ENCODE measurements at places on chromosomes 2 and 18.

GRCh38 chr2:47917276-47917961 is 11.1 kb upstream of the FBXO11 start:
- DNase-seq, result no peak

GRCh38 chr2:75808793-75809535 is 98.2 kb upstream of the GCFC2 start:
- DNase-seq, result no peak

DNA sequence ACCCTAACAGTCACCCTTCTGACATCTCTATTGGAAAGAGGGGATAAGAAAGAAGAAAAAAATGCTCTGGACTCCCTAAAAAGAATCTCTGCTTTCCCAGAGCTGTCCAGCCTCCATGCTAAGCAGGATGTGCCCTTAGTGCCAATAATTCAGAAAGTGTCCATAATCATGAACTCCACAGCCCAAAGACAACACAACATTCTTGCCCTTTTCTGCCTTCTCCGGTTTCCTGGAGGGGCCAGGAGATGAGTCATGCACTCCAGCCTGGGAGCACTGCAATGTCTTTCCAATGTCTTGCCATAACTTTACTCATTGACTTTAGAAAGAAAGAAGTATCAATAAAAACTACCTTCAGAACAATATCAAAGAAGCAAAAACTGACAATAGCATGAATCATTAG is 44.0 kb downstream of the KLF7 start:
- no peak for DNase-seq

DNA sequence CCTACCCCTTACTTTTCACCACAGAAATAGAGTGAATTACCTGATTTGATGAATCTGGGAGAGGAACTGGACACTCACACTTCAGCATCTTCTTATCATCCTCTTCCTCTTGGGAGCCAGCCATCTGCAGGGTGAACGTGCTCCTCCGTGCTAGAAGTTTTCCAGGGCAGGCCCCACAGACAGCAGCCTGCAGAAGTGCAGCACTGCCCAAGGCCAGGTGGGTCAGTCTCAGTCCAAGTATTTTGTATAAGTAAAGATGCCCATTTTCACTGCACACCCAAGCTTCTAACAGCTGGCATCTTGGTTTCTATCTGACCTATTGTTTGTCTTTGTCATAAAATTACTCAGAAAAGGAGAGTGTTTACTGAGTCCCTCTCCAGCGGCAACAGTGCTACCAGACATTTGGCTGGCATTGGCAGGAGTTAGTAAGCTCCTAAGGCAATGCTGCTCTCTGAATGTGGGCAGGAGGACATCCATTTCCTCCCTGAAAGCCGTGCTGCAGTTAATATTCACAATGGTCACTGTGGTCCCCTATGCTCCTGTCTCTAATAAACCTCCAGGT is 222.6 kb upstream of the CTAGE1 start:
- DNase-seq, result no peak

- DNase-seq, result no peak
These were observed 44.0 kb upstream of the CD28 start for GRCh38 chr2:203662487-203662886.

DNA sequence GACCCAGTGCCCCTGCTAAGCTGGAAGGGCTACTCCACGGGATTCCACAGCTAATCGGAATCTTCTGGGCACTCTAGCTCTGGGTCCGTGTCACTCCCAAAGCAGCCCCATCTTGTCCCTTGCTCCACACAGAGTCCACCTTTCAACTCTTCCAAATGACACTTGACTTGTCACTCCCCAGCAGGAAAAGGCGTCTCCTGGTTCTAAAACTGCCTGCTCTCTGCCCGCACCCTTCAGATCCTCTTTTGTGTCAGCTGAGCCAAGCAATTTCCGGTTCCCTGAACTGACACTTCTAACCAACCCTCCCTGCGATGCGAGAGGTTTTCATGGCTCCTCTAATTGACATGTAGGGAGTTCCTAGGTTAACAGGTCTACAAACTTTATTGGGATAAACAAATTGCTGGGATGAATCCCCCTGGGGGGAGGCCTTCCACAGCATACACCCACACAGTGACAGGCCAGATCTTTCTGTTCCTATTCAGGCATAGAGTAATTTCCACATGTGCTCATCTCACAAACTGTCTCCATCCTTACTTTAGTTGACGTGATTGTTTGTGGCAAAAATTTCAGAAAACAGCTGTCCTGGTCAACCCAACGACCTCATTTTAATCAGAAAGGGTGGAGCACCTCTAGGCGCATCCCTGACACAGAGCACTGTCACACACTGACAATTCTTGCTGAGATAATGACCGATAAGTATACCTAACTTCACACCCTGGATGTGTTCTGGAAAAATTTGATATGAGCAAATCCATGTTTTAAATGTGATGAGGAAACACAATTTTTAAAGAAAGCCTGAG is 104.9 kb downstream of the RBMS1 start:
- no peak for DNase-seq

GRCh38 chr18:34158881-34159690 is 65.6 kb downstream of the NOL4 start:
- no peak for DNase-seq

DNA sequence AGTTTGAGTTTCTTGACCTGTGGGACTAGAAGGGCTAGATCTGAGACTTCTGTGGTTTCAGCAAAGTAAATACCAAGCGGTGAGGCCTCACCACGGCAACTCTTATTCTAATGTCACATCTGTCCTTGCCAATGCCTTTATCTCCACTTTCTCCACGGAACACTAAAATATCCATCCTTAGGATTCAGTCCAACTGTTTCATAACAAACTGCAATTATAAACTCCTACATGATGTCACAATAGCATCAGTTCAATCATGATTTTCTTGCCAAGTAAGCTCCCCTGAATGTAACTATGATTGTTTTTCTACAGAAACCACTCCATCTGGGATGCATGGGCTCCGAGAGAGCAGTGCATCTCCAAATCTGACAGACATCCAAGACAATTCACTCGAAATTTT is 79.6 kb downstream of the LRATD1 start:
- no peak for DNase-seq

- DNase-seq, result no peak
These were observed 1087.9 kb downstream of the CBLN2 start for GRCh38 chr18:71456206-71456605.

DNA sequence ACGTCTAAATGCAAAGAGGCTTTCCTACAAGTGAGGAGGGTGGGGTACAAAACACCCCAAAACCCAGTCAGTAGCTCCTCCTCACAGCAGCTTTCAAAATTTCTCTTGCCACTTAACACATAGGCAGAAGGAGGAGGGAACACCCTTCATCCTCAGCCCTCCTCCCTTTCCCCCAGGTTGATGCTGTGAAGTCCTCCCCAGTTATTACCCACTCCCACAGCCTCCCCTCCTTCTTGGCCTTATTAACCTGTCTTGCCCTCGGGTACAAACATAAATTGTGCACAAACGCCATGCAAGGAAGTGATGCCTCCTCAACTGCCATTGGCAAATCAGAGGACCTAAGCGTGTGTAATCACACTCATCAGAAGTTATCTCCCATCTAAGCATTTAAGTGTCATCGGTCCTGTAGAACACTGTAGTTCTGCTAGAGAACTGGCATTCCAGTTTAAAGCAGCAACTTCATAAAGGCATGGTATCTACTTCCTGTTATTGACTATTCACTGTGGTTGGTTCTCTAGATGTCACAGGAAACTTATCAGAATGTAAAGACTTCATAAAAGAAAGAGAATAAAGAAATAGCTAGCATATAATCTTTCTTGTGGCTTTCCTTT is at the start of gene DSC1:
TSS of gene DSC1 (minus strand) at position 32 of the 611 bp plus-strand sequence. CDS start 262 bp downstream, outside the sequence.
- no peak for DNase-seq

- DNase-seq, result no peak
These were observed 242.0 kb downstream of the CALCRL start for GRCh38 chr2:187206071-187206470.

DNA sequence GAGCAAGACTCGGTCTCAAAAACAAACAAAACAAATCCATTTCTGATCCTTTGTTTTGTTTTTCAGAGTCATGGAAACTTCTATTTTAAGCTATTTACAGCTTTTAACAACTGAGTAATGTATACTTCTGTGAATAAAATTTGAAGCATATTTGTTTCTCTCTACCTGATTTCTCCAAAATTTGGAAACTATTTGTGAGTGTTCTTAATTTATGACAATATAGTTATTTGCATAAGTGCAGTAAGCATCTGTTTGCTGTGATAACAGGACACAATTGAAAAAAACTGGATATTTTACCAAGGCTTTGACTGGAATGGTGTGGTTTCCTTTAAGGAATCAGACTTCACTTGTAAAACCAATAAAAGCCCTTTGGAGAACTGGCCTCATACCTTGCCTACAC is 53.3 kb upstream of the GULP1 start:
- DNase-seq, result no peak
